ENCODE measurements at places on chromosomes 16 and 17. TPM values are rescaled to one million over a fixed set of nuclear protein-coding genes. Genes with fewer than 3 reads are reported as not detected.

Gene UNC45B
- total RNA-seq: not detected

Gene PYY
- not detected for total RNA-seq

Gene PIMREG
- total RNA-seq: not detected

Gene HASPIN
- total RNA-seq: 0.23 TPM

Measured in smooth muscle cell of the coronary artery (primary cell).